A549 treated with ZK216348 at 1 μM for 4 hours (cell line): ENCODE measurements at places on chromosomes 1 and 21. TPM values are rescaled to one million over a fixed set of nuclear protein-coding genes. Genes with fewer than 3 reads are reported as not detected.

The CELA3B gene
- not detected in 5 replicates for total RNA-seq

The ERVH48-1 gene
- total RNA-seq = not detected in 5 replicates

The FCMR gene
- 4.5 to 7.0 TPM (median 4.8 TPM) in 5 replicates for total RNA-seq

The OR6Y1 gene
- total RNA-seq = not detected in 5 replicates

The DCST1 gene
- not detected in 5 replicates for total RNA-seq

The AMY1A gene
- not detected in 5 replicates for total RNA-seq

The SGIP1 gene
- total RNA-seq = not detected in 5 replicates

The C1QA gene
- total RNA-seq = not detected in 5 replicates

The CFHR3 gene
- total RNA-seq = 0.14 to 0.47 TPM (median 0.32 TPM) in 5 replicates

The KDF1 gene
- total RNA-seq = 0.08 TPM in 2 of 5 replicates, not detected in the others

The TCEA3 gene
- total RNA-seq = 0.42 to 0.72 TPM (median 0.46 TPM) in 4 of 5 replicates, not detected in the other

The MR1 gene
- 5.3 to 7.4 TPM (median 6.4 TPM) in 5 replicates for total RNA-seq

The PRAMEF17 gene
- total RNA-seq = not detected in 5 replicates

The CTTNBP2NL gene
- 4.6 to 10.8 TPM (median 9.0 TPM) in 5 replicates for total RNA-seq

The TAF13 gene
- total RNA-seq = 15.7 to 41.3 TPM (median 25.5 TPM) in 5 replicates

The S100A7A gene
- total RNA-seq = not detected in 5 replicates

The IFFO2 gene
- total RNA-seq = 6.5 to 13.5 TPM (median 12.7 TPM) in 5 replicates

The EPHB2 gene
- total RNA-seq = 29.6 to 56.9 TPM (median 45.9 TPM) in 5 replicates

The HCRTR1 gene
- total RNA-seq = not detected in 5 replicates

The LAMTOR2 gene
- total RNA-seq = 133 to 163 TPM (median 154 TPM) in 5 replicates

The TMPRSS15 gene
- not detected in 5 replicates for total RNA-seq

The ANGPTL3 gene
- total RNA-seq = not detected in 5 replicates
